ENCODE measurements at places on chromosomes 3 and 15.

DNA sequence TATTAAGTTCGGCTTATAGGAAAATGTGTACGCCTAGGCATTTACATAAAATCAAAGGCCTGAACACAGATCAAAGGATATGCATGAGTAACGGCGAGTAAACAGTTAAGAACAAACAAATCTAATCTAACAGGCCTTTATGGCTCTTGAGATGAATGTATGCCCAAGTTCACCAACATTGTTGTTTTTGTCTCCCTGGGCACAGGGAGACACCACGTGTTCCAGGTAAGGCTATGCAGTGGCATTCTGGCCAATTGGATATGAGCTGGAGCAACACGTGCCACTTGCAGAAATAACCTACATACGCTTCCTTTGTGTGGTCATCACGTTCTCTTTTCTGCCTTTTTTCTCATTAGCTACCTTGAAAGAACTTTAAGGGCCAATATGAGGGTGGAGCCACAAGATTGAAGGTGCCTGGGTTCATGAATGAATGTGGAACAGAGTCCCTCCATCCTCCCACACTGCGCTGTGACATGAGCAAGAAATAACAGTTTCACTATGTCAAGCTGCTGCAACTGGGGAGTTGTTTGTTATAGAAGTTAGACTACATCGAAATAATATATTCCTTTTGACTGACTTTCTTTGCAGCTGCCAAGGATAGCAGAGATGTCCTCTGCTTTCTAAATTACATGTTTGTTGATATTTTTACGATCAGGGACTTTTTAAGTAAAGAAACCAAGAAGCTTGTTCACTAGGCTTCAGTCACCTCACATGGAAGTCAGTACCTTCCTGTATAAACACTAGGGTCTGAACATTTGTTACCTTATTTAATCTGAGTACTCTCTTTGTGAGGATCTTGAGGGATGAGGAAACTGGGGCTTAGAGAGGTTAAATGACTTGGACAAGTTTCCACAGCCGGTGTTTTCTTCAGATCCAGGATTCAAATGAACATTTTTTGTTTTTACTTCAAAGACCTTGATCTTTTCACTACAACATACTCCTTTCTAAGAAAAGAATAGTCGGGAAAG, 427.5 kb upstream of the TBL1XR1 start:
- DNase-seq, result no peak

- DNase-seq, result no peak
Observed at GRCh38 chr3:58266577-58266976, 29.0 kb downstream of the ABHD6 start.

- peak; percentile 4 for DNase-seq
Observed at GRCh38 chr3:116474032-116474780, 28.9 kb upstream of the LSAMP start.

- DNase-seq, result no peak
Observed at GRCh38 chr3:51684971-51685751, 14.1 kb downstream of the TEX264 start.

DNA sequence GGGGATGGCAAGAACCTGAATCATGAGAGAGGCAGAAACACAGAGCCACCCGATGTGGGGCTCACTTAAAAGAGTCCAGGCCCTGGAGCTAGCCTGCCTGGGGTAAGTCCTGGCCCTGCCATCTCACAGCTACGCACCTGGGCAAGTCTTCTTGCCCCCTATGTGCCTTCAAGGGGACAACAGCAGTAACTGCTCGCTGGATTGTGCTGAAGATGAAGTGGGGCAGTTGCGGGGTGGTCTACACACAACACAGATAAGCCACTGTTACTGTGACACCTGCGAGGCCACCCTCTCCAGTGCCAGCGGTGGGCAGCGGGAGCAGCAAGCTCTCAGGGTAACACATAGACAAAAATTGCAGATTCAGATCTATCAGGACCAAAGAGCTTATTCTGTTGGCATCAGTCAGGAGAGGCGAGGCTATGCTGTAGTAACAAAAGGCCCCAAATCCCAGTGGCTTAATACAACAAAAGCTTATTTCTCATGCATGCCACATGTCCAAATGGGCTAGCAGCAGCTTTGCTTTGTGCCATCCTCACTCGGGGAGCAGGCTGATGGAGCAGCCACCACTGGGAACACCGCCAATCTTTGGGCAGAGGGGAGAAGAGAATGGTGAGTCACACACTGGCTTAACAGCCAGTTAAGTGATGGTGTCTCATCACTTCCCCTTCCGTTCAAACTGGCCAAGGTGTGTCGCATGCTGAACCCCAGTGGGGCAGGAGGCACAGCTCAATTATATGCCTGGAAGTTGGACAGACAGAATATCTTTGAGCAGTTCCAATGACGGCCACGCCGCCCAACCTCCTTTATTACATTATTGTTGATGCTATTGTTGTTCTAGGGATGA, 78.3 kb downstream of the WNT7A start:
- no peak for DNase-seq

GRCh38 chr3:149430216-149430615, 44.3 kb upstream of the TM4SF4 start:
- no peak for DNase-seq

GRCh38 chr3:82410366-82410765, 648.9 kb upstream of the GBE1 start:
- no peak for DNase-seq

DNA sequence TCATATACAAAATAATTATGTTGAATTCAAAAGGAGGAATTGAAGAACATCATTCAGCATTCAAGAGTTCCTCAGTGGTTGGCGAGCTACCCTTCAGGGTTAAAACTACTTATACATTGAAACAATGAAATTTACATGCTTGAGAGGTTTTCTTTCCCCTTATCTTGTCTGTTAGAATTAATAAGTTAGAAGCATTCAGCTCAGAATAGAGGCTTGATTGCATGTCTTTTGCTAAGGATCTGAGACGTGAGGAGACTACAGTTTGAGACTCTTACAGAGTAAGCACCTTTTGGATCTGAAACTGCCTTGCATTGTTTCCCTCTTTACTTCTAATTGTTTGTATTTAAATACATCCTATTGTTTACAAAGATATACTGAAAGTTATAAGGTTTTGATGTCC, 157.6 kb downstream of the NSUN3 start:
- DNase-seq, result no peak

- DNase-seq, result no peak
Observed at GRCh38 chr3:174120997-174121396, 723.5 kb downstream of the NLGN1 start.

DNA sequence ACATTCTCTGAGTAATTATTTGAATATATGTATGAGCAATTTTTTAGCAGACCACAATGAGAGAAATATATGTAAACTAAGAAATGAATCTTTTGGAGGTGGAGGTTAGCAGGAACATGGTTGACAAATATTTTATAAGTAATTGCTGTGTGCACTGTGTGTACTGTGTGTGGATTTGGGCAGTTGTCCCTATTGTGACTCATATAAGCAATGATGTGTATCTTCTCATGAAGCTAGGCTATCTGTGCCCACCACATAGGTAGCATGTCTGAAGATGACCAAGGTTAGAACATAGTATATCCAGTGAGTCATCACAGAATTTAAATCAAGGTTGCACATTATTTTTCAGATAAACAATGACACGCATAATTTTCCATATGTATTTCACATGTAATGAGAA, 713.9 kb upstream of the GBE1 start:
- DNase-seq, result no peak

DNA sequence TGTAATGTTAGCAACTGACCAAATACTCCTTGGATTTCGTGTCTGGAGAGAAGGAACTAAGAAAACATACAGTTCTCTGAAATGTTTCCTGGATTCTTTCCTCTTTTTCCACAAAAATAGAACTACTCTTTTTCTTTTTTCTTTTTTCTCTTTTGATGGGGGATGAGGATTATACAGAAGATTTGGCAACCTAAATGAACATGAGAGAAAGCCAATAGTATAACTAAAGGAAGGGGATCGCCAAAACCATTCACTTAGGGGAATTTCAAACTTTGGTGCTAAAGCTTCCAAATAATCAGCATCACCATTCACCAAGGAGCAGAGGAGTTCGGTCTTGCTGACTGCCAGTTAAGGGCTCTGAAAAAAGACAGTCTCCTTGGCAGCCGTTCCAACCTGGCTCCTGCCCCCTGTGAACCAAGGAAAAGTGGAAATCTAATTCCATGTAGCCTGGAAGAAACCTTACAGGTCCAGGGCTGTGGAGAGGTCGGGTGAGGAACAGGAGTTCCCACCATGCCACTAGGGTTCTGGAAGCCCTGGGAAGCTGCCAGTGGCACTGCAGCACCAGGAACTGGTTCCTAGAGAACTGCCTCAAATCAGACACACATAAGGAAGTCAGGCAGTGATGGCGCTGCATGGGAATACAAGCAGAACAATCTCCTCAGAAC, 176.9 kb downstream of the TNIK start:
- no peak for DNase-seq

- no peak for DNase-seq
Observed at GRCh38 chr15:40111888-40112287, 3.2 kb upstream of the BMF start.

DNA sequence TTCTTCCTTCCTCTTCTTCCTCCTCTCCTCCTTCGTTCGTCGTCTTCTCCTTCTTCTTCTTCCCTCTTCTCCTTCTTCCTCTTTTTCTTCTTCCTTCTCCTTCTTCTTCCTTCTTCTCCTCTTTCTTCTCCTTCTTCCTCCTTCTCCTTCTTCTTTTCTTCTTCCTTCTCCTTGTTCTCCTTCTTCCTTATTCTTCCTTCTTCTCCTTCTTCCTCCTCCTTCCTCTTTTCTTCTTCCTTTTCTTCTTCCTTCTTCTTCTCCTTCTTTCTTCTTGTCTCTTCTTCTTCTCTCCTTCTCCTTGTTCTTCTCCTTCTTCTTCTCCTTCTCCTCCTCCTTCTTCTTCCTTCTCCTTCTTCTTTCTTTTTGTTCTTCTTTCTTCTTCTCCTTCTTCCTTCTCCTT, 35.3 kb downstream of the SPG21 start:
- no peak for DNase-seq

- no peak for DNase-seq
Observed at GRCh38 chr15:37219211-37219701, 118.9 kb upstream of the MEIS2 start.

DNA sequence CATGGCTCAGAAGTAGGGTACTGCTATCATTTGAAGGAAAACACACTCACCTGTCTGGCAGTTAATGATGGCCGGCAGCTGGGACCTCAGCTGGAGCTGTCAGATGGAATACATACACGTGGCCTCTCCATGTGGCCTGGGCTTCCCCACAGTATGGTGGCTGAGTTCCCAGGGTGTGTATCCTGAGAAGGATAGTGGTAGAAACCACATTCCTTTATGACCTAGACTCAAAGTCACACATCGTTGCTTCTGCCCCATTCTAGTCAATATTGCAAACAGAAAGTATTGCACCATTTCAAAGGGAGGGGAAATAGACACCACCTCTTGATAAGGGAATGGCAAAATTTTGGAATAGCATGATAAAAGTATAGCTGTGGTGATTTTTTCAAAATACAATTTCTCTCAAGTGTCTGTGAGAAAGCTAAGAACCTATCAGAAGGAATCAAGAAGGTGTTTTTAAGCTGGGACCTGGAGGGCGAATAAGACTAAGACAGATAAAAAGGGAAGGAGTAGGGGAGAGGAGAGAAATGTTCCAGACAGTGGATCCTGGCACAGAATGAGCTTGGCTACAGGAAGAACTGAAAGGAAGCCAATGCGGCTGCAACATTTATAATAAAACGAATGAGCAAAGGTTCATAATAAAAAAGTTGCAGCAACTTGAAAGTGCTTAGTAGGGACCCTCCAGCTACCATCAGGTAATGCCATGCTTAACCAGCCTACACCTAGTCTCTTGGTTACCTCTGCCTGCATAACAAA, 40.1 kb upstream of the GALNT15 start:
- DNase-seq, result no peak

DNA sequence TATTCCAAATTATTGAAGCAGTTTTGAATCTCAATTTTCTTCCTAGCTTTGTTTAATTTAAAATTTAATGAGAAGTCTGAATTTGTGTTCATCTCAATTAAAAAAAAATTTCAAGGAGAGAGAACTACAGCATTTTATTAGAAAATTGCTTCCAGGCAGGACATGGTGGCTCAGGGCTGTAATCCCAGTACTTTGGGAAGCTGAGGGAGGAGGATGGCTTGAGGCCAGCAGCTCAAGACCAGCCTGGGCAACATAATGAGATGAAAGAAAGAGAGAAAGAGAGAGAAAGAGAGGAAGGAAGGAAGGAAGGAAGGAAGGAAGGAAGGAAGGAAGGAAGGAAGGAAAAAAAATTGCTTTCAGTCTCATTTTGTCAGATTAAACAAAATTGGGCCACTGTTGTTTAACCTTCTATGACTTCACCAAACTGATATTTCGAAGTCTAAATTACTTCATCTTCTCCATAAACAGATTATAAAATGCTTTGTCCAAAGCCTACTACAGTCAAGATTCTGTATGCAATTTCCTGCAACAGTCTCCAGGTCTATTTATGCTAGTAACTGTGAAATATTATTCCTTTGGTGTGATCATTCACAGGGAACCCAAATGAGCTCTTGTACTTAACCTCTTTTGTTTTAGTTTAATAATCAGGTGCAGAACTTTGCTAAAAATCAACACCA, 6.6 kb upstream of the ABHD6 start:
- no peak for DNase-seq
